Stimulated activated CD4-positive, alpha-beta T cell treated with anti-CD3 and anti-CD28 coated beads, Interleukin-1b, Interleukin-23, amount 100 ng/mL, for 4 hours (primary cell): ENCODE measurements at places on chromosomes 7 and 10.

- DNase-seq: no peak
These were observed 239.2 kb downstream of the GPAM start for GRCh38 chr10:111944331-111944730.

- DNase-seq: no peak
These were observed 102.7 kb downstream of the CABCOCO1 start for GRCh38 chr10:61765176-61766087.

DNA sequence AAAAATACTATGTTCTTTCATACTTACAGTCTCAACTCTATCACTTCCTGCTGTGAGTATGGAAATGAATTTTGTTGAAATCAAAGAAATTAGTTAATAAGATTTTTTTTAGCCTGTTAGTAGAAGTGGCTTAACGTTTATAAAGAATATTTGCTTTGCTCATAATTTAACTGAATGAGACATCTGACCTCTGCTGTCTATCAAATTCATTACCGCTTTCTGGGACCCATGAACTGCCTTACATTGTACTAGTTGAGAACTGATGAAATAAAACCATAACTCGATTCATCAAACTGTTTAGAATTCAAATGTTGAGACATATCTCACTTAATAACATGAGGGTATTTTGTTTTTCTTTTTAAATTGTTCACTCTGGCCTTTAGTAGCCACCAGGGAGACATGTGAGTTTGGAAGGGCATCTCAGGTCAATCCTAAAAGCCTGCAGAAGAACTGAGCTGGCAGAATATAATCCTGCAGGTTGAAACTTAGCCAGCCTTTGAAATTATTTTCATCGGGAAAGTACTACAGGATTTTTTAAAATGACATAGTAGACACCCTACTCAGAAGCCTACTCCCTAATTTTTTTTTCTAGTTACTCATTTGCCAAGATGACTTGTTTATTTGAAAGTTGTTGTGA is 78.7 kb downstream of the KIAA1217 start:
- no peak for DNase-seq

- no peak for DNase-seq
These were observed 118.5 kb downstream of the ARL4A start for GRCh38 chr7:12805957-12806356.

DNA sequence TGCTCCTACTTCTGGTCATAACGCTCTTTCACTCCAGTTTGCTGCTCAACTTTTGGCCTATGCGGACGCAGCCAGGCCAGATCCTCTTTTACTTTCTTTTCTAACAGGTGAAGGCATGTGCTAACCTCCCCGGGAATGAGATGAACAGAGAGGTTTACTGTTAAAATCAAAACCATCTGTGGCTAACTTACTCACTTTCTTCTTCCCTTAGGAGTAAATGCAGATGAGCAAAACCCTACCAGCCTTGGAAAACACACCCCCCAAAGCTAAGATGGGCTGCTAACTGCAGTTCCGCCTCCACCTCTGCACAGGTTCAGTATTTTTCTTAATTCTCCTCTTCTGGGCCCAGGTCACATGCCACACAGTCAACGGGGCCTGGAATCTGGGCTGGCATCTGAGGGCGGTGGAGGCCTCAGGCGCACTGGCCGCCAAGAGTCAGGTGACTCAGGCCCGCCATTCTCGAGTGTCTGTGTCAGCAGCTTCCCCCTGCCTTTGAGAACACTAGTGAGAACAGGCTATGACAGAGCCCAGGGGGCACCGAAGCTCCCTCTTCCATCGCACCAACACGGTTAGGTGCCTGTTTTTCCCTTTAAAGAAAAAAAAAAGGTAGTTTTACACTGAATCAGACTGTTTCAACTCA is 11.1 kb downstream of the FAM53B start:
- DNase-seq: no peak

GRCh38 chr7:93442478-93443224 is 131.9 kb downstream of the CALCR start:
- DNase-seq: peak; percentile 8

DNA sequence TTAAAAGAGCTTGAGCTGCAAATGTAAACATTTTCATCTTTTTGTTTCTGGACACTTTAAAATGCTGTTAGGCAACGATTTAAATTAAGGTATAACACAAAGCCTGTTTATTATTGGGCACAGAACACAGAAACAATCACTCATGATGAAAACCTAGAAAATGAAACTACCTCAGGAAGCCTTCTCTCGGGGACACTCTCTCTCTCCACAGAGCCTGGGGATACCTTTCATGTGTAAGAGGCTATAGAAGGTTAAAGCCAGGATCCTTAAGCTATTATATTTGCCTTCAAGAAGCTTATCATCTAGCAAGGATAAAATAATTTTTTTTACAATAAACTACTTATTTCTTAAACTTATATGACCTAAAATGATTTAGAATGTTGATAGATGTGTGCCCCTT is 194.1 kb downstream of the SKAP2 start:
- DNase-seq: no peak
